ENCODE measurements at places on chromosomes 4 and X.

GRCh38 chr4:80188457-80188800, 8.9 kb upstream of the PRDM8 start:
- no peak for DNase-seq

- no peak for DNase-seq
Measured at GRCh38 chr4:61891953-61892352, 691.8 kb downstream of the ADGRL3 start.

- DNase-seq, result no peak
Measured at GRCh38 chr4:123804196-123804721, 407.7 kb downstream of the SPRY1 start.

- DNase-seq, result no peak
Measured at GRCh38 chrX:23699636-23700194, 32.4 kb downstream of the PRDX4 start.

DNA sequence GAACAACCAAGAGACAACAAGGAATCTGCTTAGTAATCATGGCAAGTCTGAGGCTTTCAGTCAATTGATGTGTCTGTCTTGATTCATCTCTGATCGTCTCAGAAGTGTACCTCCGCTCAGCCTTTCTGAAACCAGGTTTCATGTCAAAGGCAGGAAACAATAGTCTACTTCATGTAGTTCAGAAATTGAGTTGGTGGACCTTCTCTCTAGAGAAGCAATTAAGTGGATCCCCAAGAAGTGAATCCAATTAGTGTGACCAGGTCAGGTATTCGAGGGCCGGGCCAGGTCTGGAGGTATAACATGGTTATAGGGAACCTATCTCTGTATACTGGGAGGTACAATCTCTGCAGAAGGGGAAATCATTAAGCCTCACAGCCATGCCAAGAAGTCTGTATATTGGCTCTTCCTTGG, 32.0 kb downstream of the DAPP1 start:
- no peak for DNase-seq

GRCh38 chr4:180423712-180424057, 1819.5 kb upstream of the TENM3 start:
- no peak for DNase-seq

GRCh38 chr4:129446074-129446473, 350.1 kb downstream of the C4orf33 start:
- DNase-seq, result no peak

DNA sequence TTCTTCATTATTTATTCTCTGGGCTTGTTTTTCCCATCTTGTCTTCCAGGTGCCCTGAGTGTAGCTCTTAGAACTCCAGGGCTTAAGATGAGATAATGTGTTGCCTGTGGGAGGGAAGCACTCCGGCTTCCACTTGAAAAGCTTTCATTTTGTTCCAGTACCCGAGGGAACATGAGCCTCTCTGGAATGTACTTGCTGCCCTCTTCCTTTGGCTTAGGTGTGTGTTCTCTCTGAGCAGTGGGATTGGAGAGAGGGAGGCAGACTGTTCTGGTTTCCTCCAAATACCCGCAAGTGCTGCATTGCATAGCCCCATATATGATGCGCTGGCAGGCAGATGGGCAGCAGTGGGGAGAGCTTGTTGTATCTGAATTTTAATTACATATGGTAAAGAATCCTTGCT, 861 bp upstream of the DTHD1 start:
- no peak for DNase-seq

DNA sequence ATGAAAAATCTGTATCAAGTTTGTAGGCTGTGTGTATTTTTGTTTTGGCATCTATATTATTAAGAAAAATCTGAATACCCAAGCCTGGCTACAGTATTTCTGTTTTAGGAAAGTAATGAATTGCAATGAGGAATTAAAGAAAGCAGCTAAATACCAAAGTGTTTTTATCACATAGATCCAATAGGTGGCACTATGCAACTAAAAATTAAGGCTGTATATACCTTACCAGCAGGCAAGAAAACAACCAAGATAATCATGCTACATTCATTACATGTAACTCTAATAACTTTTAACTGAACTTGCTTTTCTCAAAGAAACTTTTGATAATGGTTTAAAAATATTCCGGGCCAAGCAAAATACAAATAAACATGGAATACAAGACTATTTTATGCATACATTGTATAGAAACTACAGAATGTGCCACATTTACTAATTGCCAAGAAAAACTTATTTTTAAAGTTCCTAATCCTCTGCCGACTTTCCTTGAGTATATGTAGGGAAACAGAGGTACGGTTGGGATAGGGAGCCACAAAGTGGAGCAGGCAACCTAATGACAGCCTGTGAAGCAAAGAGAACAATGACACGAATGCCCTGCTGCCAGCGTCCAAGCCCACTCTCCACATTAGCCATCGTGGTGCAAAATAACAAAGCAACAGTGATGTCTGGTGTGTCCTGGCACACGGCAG, 63.7 kb downstream of the SEC24D start:
- peak; percentile 7 for DNase-seq

DNA sequence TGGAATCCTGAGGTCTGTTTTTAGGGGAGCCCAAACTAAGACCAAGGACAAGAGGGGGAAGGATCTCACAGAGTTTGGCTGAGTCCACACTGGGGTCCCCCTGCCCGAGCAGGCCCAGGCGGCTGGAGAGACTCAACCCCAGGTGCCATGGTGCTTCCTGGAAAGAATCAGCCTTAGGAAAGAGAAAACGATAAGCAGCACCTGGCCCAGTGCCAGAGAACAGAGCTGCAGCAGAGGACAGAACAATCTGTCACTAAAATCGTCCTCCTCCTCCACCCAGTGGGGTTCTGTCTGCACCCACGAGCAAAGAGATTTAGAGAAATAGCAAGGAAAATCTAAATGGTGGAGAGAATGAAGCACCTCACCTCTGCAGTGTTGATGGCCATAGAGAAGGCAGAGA, 470.5 kb downstream of the BCOR start:
- DNase-seq, result no peak

- no peak for DNase-seq
Measured at GRCh38 chrX:2409796-2410195, 91.0 kb downstream of the DHRSX start.

DNA sequence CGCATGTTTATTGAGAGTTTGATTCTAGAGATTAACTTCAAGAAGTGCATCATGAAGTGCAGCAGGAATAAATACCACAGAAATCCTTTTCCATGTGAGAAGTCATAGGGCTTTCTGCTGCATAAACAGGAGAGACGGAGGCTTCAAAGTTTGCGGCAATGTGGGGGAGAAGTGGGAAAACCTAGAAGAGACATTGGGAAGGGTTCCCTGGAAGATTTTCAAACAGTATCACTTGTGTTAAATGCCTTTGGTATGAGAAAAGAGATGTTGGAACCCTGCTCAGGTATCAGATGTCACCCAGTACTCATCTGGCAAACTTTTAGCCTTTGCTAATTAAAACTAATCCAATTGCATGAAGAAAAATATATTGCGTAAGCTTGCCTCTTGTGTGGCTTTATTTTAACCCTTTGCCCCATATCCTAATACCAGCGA, 15.4 kb downstream of the NHS start:
- DNase-seq, result no peak

DNA sequence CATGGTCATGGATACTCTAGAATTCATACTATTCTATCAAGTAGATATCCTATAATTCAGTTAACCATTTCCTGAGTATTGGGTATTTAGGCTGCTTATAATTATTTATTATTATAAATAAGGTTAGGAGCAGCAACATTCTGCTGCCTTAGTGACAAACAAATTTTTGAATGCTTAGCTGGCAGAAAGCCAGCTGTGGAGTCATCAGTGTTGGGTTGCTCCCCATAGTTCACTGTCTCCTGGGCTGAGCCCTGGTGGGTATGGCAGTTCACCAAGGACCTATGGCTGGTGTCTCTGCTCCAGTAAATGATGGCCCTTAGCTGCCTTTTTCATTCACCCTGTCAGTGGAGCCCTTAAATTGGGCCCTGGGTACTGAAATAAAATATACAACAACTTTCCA, 61.8 kb downstream of the SMARCA5 start:
- no peak for DNase-seq

DNA sequence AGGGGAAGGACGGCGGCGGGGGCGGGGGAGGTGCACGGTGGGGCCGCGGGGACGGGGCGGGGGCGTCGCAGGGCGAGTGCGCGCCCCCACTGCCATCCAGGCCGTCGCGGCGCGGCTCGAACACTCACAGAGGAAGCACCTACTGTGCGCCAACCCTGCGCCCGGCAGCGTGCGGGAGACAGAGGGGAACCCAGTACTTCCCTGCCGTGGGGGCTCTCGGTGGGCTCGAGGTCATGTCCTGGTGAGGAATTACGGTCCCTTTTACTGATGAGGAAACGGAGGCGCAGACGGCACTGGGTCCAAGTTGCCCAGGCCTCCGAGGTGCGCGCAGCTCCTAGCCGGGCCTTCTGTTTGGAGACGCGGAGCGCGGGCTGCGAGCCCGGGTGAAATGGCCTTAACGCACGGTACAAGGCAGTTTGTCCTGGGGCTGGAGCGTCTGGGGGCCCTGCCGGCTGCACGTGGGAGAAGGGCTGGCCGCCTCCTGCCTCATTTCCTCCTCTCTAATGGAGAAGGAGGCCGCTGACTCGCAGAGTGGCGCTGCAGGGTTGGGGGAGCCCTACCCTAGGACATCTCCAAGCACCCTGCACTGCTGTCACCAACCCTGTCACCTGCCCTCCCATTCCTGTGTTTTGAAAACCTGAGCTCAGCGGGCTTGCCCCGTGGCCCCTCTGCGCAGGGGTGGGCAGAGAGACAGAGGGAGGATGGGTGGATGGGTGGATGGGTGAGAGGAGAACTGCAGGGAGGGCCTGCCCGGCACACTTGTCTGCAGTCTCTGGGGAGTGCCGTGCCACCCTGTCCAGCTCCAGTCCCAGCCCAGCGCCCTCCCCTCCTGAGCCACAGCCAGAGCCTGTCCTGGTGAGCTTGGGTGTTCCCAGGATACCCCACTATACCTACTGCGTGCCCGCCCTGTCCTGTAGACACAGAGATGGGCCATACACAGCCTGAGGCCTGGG, 106.0 kb downstream of the ADRA2C start:
- DNase-seq, result no peak

GRCh38 chrX:154728431-154729190, 22.3 kb downstream of the GAB3 start:
- DNase-seq, result no peak

GRCh38 chr4:29128810-29129209, 1591.4 kb upstream of the PCDH7 start:
- DNase-seq, result no peak

- DNase-seq, result no peak
Measured at GRCh38 chrX:130829526-130830515, 73.2 kb downstream of the ENOX2 start.

Data from Panc1 (cell line).